Activated CD4-positive, alpha-beta T cell treated with anti-CD3 and anti-CD28 coated beads for 36 hours (primary cell): ENCODE measurements at places on chromosomes 1 and 21. TPM values are rescaled to one million over a fixed set of nuclear protein-coding genes. Genes with fewer than 3 reads are reported as not detected.

Gene MPL
- not detected for total RNA-seq

DNA sequence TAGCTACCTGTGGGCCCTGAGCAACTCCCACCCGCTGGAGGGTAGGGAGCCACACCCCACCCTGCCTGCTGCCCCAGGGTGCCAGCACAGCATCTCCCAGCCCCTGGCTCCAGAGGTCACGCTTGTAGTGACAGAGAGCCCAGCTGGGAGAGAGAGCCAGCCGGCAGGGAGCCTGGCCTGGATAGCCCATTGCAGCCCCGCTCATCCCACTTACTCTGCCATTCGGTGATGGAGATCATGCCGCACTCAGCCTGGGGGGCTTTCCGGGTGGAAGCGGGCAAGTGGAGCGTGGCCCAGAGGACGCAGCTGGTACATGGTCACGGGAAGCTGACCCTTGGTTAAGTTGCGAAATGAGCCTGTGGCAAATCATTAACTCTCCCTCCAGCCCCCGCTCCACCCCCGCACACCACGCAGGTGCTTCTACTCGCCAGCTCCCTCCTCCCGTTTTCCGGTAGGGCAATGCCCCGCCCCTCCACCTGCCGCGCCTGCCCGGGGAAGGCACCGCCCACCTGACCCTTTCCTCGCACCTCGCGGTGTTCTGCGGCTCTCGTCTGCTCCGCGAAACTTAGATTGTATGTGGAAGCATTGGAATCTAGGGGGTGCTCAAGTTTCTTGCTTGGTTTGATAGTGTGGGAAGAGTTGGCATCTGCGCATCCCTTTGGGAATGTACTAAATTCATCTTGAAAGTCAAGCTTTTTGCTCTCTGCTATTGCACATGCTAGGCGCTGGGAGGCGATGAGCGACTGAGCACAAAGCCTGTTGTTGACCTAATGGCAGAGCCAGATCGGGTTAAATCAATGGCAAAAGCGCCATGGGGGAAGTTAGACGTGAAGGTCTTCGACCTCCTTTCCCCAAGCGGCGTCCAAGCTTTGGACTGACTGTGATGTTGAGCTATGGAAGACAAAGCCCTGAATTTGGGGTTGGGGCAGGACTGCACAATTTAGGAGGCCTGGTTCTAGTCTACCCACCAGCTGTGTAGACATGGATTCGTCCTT is at the start of gene GOLT1A:
TSS of gene GOLT1A (minus strand) at position 321 of the 995 bp plus-strand sequence. CDS start at position 239, 82 bp downstream.
- peak; percentile 78 for DNase-seq

GRCh38 chr1:153513023-153513422 is 22.8 kb downstream of the S100A6 start:
- no peak for DNase-seq

GRCh38 chr1:6001992-6002576 is 9.9 kb upstream of the NPHP4 start:
- no peak for DNase-seq

- DNase-seq, result no peak
These were observed 21.8 kb downstream of the VTCN1 start for GRCh38 chr1:117188816-117189437.

DNA sequence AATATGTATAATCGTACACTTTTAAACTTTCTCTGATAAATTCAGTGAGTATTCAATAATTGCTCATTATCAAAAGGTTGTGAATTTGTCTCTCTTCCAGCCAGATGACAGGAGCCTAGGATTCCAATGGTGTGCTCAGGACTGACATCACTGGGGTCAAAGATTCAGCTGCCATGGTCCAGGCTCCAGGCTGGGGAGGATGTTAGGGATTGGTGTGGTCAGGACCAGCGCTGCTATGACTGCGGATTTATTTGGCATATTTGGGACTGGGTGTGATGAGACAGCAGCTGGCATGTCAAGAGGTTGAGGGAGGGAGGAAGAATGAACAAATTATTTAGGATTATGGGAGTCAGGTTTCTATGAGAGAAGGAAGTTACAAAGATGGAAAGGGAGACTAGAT is 48.2 kb upstream of the ABCA4 start:
- DNase-seq, result no peak
